ENCODE measurements at places on chromosomes 16 and 17. TPM values are rescaled to one million over a fixed set of nuclear protein-coding genes. Genes with fewer than 3 reads are reported as not detected.

GRCh38 chr17:49434821-49435670 is 20.4 kb upstream of the PHB1 start:
- peak; percentile 51 for DNase-seq

GRCh38 chr17:64354824-64355535 is 35.7 kb downstream of the PECAM1 start:
- no peak for DNase-seq

GRCh38 chr16:49468611-49469310 is 95.2 kb downstream of the C16orf78 start:
- DNase-seq, result no peak

DNA sequence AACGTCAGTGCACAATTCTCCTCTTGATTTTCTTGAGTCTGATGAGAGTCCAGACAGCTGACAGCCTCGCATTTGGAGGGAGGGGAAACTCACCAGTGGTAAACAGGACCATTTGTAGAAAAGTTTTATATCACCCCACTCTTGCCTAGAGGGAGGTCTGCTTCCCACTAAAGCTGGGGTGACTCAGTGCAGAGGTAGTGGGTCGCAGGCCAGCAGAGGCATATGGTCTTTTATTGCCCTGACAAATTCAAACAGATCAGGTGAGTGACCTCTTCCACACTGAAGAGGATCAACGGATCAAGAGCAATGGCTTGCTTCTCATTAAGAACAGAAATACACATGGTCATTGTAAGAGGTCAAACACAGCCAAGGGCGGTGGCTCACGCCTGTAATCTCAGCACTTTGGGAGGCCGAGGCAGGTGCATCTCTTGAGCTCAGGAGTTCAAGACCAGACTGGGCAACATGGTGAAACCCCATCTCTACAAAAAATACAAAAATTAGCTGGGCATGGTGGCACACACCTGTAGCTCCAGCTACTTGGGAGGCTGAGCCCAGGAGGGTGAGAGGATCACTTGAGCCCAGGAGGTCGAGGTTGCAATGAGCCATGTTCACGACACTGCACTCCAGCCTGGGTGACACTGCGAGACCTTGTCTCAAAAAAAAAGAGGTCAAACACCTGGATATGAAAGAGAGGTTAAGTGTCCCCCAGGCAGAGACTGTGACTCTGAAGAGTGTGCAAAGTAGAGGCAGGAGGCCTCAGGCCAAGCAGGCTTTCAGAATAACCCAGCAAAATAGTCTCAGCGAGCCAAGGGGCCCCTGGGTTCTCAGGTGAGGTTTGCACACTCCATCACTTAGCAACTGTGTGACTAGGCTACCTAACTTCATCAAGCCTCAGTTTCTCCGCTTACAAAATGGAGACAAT is 56.5 kb upstream of the ERN1 start:
- DNase-seq, result no peak

TBC1D3H gene
- not detected for total RNA-seq

CDH1 gene
- 0.06 TPM for total RNA-seq

LMF1 gene
- 23.0 TPM for total RNA-seq

CORO1A gene
- 1,847 TPM for total RNA-seq

Measured in activated CD4-positive, alpha-beta T cell treated with anti-CD3 and anti-CD28 coated beads, Interleukin-2, amount 10 ng/mL, durations not matched to agents 7 days and 5 days (primary cell).